ENCODE measurements at places on chromosomes 2 and 18.

DNA sequence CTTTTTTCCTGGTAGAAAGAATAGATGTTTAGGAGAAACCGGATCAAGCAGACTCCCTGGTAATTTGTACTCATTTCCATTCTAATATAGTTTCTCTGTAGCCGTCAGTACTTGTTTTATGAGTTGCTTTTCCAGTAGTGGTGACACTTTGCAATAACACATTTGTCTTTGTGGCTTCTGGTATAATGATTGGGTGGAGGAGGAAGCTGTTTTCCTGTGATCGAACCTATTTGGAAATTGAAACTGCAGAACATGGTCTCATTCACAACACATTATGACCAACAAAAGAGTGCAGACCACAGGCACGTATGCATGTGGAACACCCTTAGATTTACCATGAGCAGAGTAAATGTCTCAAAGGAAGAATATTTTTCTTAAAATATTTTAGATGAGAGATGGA is 7.6 kb upstream of the SERPINB12 start:
- DNase-seq = no peak

- DNase-seq = no peak
Observed at GRCh38 chr2:69292256-69292655, 94.8 kb downstream of the GFPT1 start.

- DNase-seq = peak; percentile 41
Observed at GRCh38 chr18:77899972-77900754, 650.5 kb downstream of the GALR1 start.

GRCh38 chr2:28084564-28084963 is 194.0 kb downstream of the BABAM2 start:
- DNase-seq = peak; percentile 62

DNA sequence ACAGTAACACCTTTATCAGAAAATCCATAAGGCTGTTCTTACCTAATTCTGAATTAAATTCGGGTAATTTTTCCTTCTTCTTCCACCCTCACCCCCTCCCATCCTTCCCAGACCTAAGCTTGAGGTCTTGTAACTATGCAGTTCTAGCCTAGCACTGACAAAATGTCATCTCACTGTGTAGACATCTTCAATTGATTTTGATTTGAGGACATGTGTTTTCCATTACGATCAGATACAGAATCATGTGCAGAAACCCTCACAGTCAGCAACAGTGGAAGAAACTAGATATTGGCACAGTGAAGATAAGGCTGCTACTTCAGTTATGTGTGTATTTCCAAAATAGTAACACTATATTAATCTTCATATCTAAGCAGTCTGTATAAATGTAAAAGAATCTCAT is 244.6 kb downstream of the THSD7B start:
- no peak for DNase-seq

Measured in cardiac fibroblast (primary cell).